Esophagus squamous epithelium (tissue), 5 donors: ENCODE measurements at places on chromosomes 7 and 10.
A peak's percentile ranks its signal among the peaks of the same experiment; 100 is the strongest.

- no peaks in the 10 kb centered on the region for H3K27me3 ChIP-seq
- peaks cover 7% of the 10 kb centered on the region for H3K4me1 ChIP-seq
- H3K36me3 ChIP-seq, result no peaks in the 10 kb centered on the region
- H3K27ac ChIP-seq, result peak overlapping the region; percentile 24
- DNase-seq, result no peak
These were observed 13.8 kb upstream of the RFC2 start for GRCh38 chr7:74267756-74268565.

DNA sequence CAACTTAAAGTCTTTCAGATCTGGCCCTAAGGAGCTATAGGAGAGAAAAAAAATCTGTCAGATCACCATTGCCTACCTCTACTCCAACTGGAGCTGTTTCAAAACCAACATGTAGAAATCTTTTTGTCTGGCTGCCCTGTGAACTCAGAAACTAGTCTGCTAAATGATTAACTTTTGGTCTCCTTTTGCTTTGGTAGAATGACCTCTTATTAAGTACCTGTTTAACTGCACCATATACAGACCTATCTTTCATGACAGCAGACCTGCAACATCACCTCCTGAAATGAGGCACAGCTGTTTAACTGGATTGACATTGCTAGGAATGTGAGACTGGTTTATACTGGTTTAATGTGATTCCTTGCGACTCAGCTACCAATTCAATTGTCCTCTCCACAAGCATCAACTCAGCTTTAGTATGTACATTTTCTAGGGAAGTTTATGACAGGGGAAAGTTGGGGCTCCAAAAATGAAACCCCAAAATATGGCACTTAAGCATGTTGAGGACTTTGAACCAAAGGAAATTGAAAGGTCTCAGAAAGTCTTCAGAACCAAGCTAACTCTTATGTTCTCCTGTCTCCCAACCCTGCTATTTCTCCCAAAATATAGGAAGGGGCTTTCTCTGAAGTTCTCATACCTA is 1.8 kb downstream of the CYP3A43 start:
- peaks cover 6% of the 10 kb centered on the region for H3K27me3 ChIP-seq
- no peak overlapping the region for H3K4me3 ChIP-seq
- DNase-seq, result no peak

- no peaks in the 10 kb centered on the region for H3K27me3 ChIP-seq
- no peak for DNase-seq
- H3K36me3 ChIP-seq, result no peaks in the 10 kb centered on the region
- no peak overlapping the region for H3K4me3 ChIP-seq
These were observed 10.6 kb upstream of the CALU start for GRCh38 chr7:128728598-128728997.

GRCh38 chr10:58400609-58401008 is 15.4 kb downstream of the TFAM start:
- H3K36me3 ChIP-seq, result peaks cover 8% of the 10 kb centered on the region
- DNase-seq, result no peak
- H3K27me3 ChIP-seq, result no peaks in the 10 kb centered on the region
- H3K4me3 ChIP-seq, result no peak overlapping the region
- H3K4me1 ChIP-seq, result no peaks in the 10 kb centered on the region

DNA sequence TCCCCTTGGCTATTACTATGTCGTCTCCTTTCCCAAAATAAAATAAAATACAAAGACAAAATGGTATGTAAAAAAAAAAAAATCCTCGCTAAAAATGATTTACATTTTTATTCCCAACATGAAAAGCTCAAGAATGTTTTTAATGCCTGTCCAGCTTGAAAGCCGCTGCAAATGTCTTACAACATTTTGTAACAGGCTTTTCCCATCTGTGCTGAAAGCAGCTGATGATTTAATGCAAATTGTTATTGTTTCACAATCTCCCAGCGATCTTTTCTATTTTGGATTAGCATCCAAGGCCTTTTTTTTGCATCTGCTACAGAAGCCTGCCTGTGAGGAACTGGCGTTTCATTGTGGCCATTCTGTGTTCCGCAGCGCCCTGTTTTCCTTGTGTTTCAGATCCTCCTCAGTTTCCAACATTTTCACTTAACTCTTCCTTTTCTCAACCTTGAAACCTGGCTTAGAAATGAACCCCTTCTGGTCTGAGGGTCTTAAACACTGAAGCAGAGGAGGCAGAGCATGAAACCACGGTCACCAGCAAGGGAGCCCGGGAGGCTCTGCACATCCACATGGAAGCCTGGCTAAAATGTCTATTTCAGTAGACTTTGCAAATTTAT is 712.1 kb downstream of the PARD3 start:
- no peaks in the 10 kb centered on the region for H3K27me3 ChIP-seq
- no peaks in the 10 kb centered on the region for H3K36me3 ChIP-seq
- H3K4me3 ChIP-seq, result no peak overlapping the region
